ENCODE measurements at places on chromosomes 5 and 9.

DNA sequence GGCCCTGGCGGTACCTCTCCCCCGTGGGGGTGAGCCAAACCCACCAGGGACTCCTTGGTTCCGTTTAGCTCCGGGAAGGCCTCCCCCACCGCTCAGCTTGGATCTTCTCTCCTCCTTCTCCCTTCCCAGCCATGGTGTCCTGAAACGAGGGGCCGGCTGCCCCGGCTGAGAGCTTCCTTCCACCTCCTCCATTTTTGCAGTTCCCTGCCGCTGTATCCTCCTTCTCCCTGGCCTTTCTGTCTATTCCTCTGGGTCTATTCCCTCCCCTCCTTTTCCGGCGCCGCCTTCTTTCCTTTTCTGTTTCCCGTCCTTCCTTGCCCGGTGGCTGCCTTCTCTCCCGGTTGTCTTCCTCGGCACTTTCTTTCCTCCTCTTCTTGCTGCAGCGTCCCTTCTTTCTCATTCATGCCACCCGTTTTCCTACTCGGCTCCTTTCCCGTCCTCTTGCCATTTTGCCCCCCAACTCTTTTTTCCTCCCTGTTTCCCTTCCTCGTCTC is 110.4 kb downstream of the LIFR start:
- no peaks in the 10 kb centered on the region for H3K27me3 ChIP-seq
- no peak overlapping the region for H3K4me3 ChIP-seq
- no peaks in the 10 kb centered on the region for H3K4me1 ChIP-seq
- H3K36me3 ChIP-seq: no peaks in the 10 kb centered on the region

GRCh38 chr5:141758310-141758998 is 76.4 kb upstream of the ARAP3 start:
- no peaks in the 10 kb centered on the region for H3K36me3 ChIP-seq
- H3K27ac ChIP-seq: no peak overlapping the region
- no peak overlapping the region for H3K4me3 ChIP-seq
- peaks cover 12% of the 10 kb centered on the region for H3K27me3 ChIP-seq
- no peak for DNase-seq

DNA sequence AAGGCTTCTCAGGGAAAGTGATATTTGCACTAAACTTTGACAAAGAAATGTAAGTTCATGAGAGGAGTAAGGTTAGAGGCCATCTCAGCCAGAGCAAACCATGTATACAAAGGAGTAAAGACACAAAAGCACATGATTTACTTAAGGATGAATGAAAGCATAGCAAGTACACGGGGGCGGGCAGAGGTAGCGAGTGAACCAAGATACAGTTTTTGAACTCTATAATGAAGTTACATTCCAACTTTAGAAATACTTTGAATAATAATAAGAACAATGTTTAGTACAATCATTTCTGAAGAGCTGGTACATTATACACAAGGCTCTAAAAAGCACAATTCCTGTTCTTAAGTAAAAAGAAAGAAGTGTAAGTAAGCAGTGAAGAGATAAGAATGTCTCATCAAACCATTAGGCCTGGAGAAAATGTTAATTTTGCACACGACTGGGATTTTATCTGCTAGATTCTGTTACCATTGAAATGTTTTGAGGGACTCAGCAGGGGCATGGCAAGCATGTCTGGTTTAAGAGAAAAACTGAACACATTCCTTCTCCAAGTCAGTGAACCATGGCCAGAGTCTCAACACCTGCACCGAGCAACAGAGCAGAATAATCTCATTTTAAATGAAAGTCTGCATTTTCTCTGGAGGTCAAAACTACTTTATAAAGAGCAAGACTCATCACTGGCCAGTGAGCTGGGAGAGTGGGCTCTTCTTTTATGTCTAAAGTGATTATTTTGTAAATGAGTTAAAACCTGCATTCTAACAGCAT is 147.6 kb upstream of the TRPM3 start:
- no peak overlapping the region for H3K4me3 ChIP-seq
- H3K27ac ChIP-seq: no peak overlapping the region
- DNase-seq: no peak
- 0 out of 2 replicates have a peak, but pooled peaks cover 8% of the 10 kb centered on the region for H3K27me3 ChIP-seq

DNA sequence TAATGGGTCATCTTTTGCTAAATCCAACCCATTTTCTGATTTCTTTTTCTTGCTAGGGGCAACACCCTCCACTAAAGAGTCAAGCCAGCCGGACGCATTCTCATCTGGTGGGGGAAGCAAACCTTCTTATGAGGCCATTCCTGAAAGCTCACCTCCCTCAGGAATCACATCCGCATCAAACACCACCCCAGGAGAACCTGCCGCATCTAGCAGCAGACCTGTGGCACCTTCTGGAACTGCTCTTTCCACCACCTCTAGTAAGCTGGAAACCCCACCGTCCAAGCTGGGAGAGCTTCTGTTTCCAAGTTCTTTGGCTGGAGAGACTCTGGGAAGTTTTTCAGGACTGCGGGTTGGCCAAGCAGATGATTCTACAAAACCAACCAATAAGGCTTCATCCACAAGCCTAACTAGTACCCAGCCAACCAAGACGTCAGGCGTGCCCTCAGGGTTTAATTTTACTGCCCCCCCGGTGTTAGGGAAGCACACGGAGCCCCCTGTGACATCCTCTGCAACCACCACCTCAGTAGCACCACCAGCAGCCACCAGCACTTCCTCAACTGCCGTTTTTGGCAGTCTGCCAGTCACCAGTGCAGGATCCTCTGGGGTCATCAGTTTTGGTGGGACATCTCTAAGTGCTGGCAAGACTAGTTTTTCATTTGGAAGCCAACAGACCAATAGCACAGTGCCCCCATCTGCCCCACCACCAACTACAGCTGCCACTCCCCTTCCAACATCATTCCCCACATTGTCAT is 72.0 kb downstream of the NUP214 start:
- no peak for DNase-seq
- H3K4me1 ChIP-seq: no peaks in the 10 kb centered on the region
- no peak overlapping the region for H3K4me3 ChIP-seq
- H3K27ac ChIP-seq: no peak overlapping the region
- H3K27me3 ChIP-seq: no peaks in the 10 kb centered on the region

GRCh38 chr9:121816449-121816817 is 165.0 kb downstream of the DAB2IP start:
- no peak for DNase-seq
- no peaks in the 10 kb centered on the region for H3K4me1 ChIP-seq
- no peaks in the 10 kb centered on the region for H3K36me3 ChIP-seq
- H3K27me3 ChIP-seq: peaks cover 10% of the 10 kb centered on the region

GRCh38 chr5:17655921-17656320 is 21.7 kb downstream of the TAF11L14 start:
- H3K36me3 ChIP-seq: no peaks in the 10 kb centered on the region
- DNase-seq: no peak
- H3K4me1 ChIP-seq: no peaks in the 10 kb centered on the region
- H3K4me3 ChIP-seq: no peak overlapping the region

Measured in HCT116 (cell line).